ENCODE measurements at places on chromosomes 7 and 10. TPM values are rescaled to one million over a fixed set of nuclear protein-coding genes. Genes with fewer than 3 reads are reported as not detected.

DNA sequence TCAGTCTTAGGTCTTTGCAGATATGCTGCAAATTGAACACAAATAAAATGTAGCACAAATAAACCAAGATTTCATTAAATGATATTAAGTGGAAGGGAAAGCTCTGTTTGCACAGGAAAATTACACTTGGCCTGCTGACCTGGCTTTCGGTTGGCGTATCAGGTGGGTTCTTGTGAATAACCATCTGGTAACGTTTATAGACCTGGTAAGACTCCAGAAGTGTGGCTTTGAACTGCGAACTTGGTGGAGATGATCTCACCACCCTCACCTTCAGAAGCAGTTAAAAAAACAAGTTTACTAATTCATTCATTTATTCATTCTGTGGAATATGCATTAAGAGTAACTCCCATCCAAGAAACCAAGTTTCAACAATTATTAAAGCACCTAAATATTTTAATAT is 28.1 kb downstream of the ATE1 start:
- no peaks in the 10 kb centered on the region for H3K4me1 ChIP-seq
- H3K4me3 ChIP-seq: no peak overlapping the region
- DNase-seq: no peak
- H3K36me3 ChIP-seq: peaks cover 4% of the 10 kb centered on the region
- no peaks in the 10 kb centered on the region for H3K27me3 ChIP-seq

DNA sequence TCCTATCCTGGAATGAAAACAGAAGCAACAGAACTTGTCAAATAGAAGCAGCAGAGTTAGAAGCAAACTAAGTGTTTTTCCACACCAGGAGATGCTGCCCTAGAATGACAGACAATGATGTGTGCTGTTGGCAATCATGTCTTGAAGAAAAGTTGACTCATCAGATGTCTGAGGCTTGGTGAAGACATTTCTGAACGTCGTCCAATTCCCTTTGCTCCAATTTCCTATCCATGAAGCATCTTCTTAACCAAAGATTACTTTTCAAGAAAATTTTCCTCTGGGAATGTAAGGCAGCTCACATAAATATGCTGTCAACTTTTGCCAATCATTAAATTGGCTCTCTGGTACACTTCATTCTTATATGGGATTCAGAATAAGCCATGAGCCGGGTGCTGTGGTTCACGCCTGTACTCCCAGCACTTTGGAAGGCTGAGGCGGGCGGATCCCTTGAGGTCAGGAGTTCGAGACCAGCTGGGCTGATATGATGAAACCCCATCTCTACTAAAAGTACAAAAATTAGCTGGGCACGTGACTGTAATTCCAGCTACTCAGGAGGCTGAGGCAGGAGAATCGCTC is 34.6 kb downstream of the MALSU1 start:
- DNase-seq: no peak
- H3K36me3 ChIP-seq: peaks cover 73% of the 10 kb centered on the region
- H3K4me1 ChIP-seq: peaks cover 53% of the 10 kb centered on the region
- H3K27me3 ChIP-seq: no peaks in the 10 kb centered on the region
- peak overlapping the region; percentile 77 for H3K27ac ChIP-seq
- peak overlapping the region; percentile 20 for H3K4me3 ChIP-seq

DNA sequence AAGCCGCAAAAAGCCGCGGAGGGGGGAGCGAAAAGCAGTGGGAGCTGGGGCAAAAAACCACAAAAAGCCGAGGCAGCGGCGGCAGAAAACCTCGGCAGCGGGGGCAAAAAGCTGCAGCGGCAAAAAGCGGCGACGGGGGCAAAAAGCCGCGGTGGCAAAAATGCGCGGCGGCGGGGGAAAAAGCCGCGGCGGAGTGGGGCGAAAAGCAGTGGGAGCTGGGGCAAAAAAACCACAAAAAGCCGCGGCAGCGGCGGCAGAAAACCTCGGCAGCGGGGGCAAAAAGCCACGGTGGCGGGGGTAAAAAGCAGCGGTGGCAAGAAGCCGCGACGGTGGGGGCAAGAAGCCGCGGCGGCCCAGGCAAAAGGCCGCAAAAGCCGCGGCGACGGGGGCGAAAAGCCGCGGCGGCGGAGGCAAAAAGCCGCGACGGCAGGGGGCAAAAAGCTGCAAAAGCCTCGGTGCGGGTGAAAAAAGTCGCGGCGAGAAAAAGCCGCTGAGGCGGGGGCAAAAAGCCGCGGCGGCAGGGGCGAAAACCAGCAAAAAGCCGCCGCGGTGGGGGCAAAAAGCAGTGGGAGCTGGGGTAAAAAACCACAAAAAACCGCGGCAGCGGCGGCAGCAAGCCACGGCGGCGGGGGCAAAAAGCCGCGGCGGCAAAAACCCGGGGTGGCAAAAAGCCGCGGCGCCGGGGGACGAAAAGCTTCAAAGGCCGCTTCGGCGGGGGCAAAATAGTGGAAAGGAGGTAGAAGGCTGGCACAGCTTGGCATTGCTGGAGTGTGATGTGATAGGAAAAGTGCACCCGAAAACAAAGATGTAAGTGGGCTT is 135.9 kb downstream of the ZNF92 start:
- no peaks in the 10 kb centered on the region for H3K36me3 ChIP-seq
- peak overlapping the region; percentile 66 for H3K4me3 ChIP-seq
- H3K4me1 ChIP-seq: no peaks in the 10 kb centered on the region

DNA sequence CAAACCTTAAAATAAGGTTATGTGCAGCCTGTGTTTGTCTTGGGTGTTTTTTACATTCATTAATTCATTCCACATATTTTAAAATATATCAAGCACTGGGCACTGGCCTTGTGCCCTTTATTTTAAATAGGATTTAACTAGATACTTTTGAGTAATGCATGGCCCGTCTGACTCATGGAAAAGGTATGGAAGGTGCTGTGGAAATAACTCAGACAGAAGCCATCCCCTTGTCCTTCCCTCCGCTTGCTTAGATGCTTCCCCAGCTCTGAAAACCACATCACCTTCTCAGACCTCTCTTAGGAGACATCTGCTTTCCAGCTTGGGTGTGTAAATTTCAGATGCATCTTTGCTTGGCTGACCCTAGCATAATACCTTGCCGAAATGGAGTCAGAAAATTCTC is 30.5 kb downstream of the SLC18A2 start:
- no peaks in the 10 kb centered on the region for H3K36me3 ChIP-seq
- H3K27me3 ChIP-seq: no peaks in the 10 kb centered on the region
- no peak overlapping the region for H3K4me3 ChIP-seq
- no peak for DNase-seq
- H3K27ac ChIP-seq: no peak overlapping the region

AS3MT gene
- total RNA-seq: 0.35 TPM

HEPACAM2 gene
- not detected for total RNA-seq

Measured in Calu3 (cell line).